ENCODE measurements at places on chromosomes 6 and 20. TPM values are rescaled to one million over a fixed set of nuclear protein-coding genes. Genes with fewer than 3 reads are reported as not detected.

DNA sequence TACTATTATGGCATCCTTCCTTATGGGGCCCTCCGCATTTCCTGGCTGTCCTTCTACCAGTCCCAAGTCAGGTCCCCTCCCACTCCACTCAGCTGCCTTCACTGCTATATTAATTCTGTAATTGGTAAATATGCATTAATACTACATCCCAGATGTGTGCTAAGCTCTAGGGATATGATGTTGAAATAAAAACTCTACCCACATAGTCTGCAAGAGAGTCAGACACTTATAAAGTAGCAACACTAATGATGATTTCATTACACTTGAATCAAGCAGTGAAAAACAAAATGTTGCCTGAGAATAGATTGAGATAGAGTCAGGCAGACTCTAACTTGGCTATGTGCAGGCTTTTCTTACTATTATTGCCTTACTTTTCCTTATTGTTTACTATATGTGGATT is 62.4 kb downstream of the AIG1 start:
- H3K4me3 ChIP-seq, result no peak overlapping the region
- H3K27ac ChIP-seq, result no peak overlapping the region
- no peaks in the 10 kb centered on the region for H3K36me3 ChIP-seq
- no peaks in the 10 kb centered on the region for H3K27me3 ChIP-seq

DNA sequence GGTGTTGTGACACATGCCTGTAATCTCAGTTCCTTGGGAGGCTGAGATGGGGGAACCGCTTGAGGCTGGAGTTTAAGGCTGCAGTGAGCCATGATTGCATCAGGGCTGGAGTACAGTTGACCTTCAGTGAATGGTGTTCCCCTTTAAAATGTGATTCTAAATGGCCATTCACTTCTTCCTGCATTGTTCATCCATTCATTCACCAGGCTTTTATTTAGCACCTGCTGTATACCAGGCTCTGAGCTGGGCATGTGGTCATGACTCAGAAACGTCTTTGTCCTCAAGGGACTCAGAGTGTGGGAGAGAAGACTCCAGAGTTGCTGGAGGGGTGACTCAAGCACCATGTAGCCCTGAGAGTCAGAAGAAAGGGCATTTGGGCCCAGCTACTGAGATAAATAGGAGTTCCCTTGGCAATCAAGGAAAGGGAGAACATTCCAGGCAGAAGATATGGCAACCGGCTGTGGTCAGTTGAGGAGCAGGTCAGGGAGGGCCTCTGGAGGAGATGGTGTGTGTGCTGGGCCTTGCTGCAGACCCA is 101.1 kb downstream of the DLGAP4 start:
- no peaks in the 10 kb centered on the region for H3K4me1 ChIP-seq
- no peak overlapping the region for H3K27ac ChIP-seq
- peaks cover 14% of the 10 kb centered on the region for H3K27me3 ChIP-seq
- H3K36me3 ChIP-seq, result no peaks in the 10 kb centered on the region

DNA sequence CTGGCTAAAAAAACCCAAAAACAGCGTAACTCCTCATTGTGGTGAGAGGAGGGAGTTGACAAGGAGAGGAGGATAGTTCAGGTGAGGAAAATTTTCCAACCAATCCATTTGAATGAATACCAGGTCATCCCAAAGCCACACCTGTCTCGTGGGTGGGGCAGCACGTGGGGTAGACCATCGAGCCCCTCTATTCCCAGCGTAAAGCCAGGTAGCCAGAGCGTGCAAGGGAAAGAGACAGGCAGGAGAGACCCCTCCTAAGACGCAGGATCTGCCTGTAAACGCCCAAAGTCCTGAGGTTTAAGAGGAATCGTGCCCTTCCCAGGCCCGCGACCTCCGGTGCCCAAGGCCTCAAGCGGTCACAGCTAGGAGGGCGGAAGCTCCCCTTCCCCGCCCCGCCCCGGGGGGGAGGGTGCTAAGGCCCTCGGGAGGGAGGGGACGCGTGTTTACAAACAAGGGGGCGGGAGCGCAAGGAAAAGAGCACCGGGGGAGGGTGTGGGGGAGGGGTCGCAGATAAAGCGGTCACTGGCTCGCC is 712 bp downstream of the RXRB start:
- no peak for DNase-seq
- H3K27me3 ChIP-seq, result no peaks in the 10 kb centered on the region
- H3K36me3 ChIP-seq, result no peaks in the 10 kb centered on the region
- peaks cover 31% of the 10 kb centered on the region for H3K4me1 ChIP-seq

GRCh38 chr6:155578251-155578650 is 122.6 kb upstream of the NOX3 start:
- no peaks in the 10 kb centered on the region for H3K36me3 ChIP-seq
- H3K4me3 ChIP-seq, result no peak overlapping the region
- no peaks in the 10 kb centered on the region for H3K4me1 ChIP-seq
- H3K27ac ChIP-seq, result no peak overlapping the region
- DNase-seq, result no peak

Gene ALDH5A1
- total RNA-seq, result 6.4 TPM

Gene OR2J3
- 0.15 TPM for total RNA-seq
